Hematopoietic multipotent progenitor cell (in vitro differentiated cells): ENCODE measurements at places on chromosomes 4 and X. TPM values are rescaled to one million over a fixed set of nuclear protein-coding genes. Genes with fewer than 3 reads are reported as not detected.

DNA sequence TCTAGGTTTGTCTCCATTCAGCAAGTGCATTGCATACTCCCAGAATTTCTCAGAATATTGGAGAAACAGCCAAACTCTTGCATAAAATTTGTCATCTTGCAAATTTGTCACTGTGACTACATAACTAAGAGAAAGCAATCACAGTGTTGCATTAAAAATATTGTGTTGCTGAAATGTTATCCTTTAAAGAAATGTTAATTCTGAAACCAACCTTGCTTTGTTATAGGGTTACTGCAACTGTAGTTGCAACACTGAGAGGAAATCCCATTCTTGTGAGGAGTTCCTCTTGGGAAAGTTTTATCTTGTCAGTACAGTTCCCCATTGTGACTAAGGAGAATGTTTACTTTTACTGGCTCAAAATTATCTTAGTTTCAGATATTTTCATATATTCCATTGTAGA is 20.9 kb downstream of the CYBB start:
- DNase-seq = no peak

DNA sequence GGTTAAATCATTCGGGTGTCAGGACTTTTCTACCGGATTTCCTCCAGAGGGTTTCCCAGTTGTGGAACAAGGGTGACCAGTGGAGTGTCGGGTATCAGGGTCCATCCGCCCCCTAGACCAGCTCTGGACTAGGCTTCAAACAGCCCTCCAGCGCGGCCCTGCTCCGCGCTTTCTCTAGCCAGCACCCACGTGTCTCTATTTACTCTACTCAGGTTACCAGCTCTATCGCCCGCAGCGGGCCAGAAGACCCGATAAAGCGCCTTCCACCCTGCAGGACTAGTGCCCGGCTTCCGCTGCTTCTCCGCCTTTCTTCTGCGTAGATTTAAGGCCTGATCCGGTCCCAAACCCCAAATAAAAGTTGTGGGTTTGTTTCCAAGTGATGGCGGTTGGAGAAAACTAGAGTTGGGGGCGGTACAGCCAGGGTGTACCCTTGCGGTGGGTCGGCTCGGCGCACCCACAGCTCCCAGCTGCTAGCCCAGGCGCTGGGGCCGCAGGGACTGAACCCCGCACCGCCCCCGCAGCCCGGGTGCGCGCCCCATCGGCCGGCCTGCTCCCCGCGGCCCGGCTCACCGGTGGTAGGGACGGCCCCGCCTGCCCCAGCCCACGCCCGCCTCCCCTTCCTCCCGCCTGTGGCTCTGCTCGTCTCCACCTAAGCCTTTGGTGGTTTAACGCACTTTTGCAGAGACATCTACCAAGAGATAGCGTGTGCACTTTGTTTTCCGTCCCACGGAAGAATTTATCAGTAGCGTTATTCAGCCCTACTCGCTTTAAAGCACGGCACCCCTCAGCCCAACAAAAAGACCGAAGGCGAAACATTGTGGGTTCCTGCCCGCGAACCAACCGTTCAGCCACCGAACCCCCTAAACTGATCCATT is 2.1 kb downstream of the LEF1 start:
- DNase-seq = no peak

The ASMT gene
- not detected for total RNA-seq

DNA sequence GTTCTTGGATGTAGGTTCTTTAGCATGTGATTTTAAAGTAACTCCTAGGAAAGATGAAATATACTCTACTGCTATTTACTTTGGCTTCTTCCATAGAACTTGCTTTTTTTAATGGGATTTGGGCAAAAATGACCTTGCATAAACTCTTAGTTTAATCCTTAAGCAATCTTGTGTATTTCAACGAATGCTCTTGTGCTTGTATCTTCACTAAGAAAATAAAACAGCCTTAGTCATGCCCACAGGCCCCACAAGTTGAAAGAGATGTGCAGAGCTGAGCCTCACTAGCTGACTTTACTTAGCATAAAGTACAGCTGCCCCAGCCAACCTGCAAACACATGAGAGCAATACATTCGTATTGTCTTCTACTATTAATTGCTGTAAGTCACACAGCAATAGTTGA is 1609.2 kb downstream of the STIM2 start:
- DNase-seq = no peak

GRCh38 chr4:94305466-94306225 is 37.0 kb downstream of the HPGDS start:
- DNase-seq = no peak

DNA sequence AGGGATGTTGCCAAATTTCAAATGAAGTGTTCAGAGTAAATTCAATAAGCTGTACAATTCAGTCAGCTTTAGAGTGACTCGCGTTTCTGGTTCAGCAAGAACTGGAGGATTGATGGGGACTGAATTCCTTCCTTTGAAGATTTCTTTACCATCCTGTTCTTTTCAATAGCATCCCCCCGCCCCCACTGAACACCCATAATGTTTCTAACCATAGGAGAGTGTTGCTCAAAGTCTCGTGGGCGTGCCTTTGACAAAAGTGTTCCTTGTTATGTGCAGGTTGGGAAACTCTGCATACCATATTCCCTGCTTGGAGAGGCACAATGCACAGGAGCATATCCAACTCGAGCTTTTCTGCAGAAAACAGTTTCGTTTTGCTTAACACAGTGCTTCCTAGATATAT is 323.5 kb upstream of the CASK start:
- DNase-seq = no peak
